Stimulated activated CD8-positive, alpha-beta memory T cell treated with anti-CD3 and anti-CD28 coated beads, Interleukin-7, amount 100 ng/mL, for 1 hour (primary cell): ENCODE measurements at places on chromosomes 13 and 19.

- no peak for DNase-seq
These were observed 3.8 kb downstream of the TRIM28 start for GRCh38 chr19:58547323-58548312.

- DNase-seq: no peak
These were observed 17.7 kb upstream of the SLC35E1 start for GRCh38 chr19:16589917-16590316.

DNA sequence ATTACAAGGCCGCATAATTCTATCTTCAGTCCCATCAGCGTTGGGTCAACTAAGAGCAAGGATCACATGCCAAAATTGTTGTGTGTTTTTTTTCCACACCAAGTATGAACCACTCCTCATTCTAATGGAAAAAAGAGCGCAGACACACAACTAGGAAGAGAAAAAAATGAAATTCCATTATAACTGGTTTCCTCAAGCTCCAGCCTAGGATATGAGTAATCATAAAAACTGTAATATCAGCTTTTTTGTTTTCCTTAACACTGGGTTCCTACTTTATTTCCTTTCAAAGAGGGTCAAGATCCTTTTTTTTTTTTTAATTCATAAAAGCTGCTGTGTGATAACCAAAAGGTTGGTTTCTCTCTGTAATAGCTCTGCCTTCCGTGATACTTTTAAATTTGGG lies 19.4 kb downstream of the TSHZ3 start:
- DNase-seq: no peak

- DNase-seq: no peak
These were observed 125.5 kb upstream of the UQCRFS1 start for GRCh38 chr19:29338480-29338879.

DNA sequence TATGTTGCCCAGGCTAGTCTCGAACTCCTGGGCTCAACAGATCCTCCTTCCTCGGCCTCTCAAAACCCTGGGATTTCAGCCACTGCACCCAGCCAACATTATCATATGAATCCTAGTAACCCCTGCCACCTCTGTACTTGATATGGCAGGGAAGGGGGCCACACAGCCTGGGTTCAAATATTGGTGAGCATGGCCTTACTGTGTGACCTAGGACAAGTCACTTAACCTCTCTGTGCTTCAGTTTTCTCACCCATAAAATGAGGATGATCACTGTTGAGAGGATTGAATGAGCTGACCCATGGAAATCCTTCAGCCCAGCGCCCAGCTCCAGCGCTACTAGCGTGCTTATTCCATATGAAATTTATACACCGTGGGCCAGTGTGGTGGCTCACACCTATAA lies 3.6 kb upstream of the COMP start:
- DNase-seq: no peak

DNA sequence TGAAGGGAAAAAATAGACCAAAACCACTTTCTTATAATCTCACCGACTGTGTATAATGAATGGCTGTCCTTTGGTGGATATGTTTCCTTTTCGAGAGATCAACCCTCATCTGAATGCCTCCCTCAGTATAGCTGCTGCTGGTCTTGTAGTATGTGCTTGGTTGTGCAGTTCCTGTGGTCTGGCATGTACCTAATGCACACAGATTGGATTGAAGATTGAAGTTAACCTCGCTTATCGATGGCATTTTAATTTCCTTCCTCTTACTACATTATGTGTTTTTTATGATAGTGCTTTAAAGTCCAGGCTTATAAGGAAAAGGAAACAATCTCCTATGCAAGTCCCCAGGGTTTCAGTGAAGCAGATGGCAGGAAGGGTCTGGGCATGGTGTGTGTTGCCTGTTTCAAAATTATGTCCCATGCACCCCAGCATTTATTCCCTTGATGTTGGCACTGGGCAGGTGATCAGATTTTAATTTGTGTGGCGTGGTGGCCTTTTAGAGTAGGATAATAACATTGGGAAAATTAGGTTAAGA lies 334.1 kb downstream of the SHISA2 start:
- no peak for DNase-seq

DNA sequence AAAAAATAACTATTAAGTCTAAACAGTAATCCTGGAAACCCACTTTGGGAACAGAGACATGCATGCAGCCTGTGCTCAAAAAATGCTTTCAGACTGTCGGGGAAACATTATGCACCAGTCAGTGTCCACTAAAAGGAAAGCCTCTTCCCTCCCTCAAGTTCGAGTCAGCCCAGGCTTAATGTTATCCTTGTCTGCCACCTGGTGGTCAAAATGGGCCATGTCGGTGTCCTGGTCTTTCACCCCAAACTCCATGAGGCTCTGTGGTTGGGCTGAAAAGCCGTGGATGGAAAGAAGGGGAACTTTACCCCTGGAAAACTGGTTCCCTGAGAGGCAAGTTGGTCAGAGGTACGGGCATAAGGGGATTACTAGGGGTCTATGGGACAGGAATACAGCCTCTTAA lies 88.4 kb upstream of the ZNF492 start:
- DNase-seq: no peak

GRCh38 chr13:108594153-108594552 lies 35.3 kb upstream of the MYO16 start:
- no peak for DNase-seq

DNA sequence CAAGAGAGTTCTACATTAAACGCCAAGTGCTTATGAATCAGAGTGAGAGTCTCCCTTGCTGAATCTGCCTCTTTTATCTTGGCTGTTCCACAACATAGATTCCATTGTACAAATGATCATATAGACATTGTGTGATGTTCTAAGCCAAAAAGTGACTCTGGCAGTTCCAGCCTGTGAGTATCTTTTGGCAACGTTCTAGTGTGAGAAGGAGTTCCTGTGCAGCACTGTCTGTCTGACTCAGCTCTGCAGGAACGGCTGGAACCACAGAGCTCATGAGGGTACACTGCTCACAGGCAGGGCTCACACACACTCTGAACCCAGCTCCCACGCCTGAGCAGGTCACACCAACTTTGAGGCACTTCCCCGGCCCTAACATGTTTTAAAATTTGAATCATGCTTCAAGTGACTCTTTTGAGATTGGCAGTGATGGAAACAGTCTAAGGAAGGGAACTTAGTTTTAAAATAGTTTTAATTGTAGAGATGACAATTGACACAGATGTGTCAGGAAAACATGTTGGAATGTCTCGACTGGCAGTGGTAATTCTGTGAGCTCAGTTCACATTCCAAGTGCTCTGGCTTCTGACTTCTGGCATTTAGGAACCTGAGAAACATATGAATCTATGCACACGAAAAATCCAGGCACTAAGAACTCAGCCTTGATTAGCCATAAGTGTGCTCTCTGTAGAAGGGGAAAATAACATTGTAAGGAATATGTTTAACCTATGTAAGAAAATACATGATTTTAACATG lies 272.0 kb downstream of the UQCRFS1 start:
- no peak for DNase-seq

DNA sequence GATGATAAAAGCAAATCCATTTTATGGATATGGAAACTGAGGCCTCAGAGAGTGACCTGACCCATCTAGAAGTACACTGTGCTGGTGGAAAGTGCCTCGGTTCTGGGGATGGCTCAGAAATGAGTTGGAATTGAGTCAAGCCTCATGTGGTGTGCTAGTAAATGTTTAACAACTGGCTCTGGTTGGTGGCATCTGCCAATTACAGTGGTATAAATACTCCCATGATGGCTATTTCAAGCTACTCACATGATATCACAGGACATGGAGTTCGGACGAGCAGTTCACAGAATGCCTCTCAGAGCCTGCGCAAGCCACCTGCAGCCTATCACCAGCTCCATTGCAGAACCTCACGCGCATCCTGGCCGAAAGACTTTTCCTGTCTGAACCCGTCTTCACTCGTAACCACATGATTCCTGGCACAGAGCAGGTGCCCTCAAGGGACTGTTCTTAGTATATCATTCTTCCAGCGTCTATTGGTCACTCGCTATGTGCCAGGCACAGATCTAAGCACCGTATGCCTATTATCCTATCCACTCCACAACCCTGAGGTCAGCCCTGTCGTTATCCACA lies 9.1 kb downstream of the TMEM150B start:
- DNase-seq: no peak

GRCh38 chr19:40233811-40234389 lies 7.4 kb upstream of the CCNP start:
- DNase-seq: no peak

DNA sequence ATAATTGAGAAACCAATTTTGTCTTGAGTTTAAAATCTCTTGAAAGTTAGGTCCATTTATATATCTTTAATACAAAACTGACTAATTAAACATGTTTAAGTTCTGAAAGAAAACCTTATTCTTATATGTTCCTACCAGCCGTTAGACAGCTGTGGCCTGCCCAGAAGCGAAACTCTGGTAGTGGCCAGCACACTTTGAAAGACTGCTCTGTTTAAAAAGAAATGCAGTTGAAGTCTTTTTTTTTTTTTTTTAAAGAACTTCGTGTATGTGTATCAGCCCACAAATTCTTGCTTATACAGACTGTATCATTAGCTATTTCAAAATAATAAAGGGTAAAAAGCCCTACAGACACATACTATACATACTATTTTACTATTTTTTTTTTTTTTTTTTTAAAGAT lies 34.0 kb downstream of the KCTD4 start:
- no peak for DNase-seq

DNA sequence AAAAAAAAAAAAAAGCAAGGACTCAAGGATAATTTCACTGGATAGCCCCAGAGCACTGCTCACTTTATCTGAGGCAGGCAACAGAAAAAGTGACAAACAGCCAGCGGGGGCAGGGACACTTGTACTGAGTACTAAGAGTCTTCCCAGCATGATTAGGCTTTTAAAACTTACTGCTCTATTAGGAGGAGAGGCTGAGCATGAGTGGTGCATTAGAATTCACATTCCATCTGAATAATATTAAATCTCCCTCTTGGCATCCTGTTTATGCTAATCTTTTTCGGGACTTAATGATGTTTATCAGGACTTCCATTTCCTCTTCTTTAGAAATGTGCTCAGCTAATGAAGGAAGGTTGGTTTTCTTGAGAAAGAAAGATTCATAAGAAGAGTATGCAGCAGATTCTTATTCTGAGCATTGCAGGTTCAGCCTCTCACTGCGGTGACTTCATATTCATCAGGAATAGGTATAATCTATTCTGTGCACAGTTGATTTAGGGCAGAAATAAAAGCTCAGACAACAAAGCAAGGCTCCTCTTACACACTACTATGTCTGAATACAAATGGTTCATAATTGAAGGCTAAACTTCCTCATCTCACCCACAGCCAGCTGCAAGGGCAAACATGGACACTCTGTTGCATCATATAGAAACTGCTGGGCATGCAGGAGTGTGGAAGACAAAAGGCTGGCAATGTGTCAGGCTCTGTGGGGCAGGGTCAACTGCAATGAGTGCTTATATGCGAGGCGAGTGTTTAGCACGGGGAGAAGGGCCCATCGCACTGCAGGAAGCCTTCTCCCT lies 107.0 kb downstream of the KL start:
- DNase-seq: no peak

DNA sequence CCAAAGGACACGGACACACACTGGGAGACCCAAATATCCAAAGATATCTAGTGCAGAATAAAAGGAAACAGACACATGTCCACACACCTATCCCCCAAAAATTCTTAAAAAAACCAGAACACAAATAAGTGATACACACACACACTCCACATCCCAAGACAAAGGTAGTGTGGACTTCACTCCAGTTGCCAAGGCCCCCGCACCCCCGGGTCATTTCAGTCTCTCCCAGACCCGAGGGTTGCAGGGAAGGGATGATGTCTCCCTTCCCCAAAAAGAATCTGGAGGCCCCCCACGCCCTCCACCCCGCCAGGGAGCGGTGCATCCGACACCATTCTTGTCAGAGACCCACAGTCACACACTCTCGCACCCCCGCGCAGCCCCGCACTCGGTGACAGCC lies 407 bp downstream of the DPF1 start:
- no peak for DNase-seq

DNA sequence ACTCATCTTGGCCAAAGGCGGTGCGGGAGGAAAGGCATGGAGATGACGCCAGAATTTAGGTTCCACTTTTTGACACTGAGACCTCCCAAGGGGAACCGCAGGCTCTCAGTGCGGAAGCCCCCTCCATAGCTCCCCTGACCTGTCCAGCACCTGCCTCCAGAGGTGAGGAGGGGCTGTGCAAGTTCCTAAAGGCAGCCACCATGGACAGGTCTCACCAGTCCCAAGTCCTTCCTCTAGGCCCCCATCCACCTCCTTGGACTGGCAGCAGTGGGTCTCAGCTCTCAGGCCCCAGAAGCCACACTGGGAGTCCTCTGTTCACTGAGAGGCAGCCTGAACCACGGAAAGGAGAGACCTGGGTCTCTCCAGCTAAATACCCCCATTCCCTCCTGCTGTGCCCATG lies 31.6 kb upstream of the TSHZ3 start:
- DNase-seq: no peak

DNA sequence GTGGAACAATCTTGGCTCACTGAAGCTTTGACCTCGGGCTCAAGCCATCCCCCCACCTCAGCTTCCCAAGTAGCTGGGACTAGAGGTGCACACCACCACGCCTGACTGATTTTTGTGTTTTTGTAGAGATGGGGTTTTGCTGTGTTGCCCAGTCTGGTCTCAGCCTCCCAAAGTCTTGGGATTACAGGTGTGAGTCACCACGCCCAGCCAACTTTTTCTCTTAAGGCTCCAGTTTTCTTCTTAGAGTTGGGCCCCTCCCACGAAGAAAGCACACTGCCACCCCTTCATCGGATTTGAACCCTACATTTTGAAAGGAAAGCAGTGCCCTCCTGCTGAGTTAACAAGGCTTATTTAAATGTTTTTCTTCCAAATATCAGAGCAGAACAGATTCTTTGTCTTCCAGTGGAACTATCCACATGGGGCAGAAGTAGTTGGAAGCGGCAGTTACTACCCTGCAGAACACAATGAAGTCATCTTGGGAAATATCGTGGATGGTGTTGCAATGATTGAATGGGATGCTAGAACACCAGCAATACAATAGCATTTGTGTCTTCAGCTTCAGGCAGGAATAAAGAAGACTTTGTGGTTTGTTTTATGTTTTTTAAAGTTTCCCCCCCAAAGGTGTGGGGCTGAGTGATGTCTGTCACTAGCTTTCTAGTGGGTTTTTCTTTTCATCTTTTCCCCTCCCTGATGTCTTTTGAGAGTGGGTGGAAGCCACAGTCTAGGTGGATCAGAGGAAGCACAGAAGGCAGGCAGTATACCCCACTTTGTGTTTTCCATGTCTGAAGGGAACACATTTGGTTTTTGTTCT lies 8.9 kb downstream of the ACTN4 start:
- DNase-seq: no peak
